ENCODE measurements at places on chromosomes 11 and 22.

DNA sequence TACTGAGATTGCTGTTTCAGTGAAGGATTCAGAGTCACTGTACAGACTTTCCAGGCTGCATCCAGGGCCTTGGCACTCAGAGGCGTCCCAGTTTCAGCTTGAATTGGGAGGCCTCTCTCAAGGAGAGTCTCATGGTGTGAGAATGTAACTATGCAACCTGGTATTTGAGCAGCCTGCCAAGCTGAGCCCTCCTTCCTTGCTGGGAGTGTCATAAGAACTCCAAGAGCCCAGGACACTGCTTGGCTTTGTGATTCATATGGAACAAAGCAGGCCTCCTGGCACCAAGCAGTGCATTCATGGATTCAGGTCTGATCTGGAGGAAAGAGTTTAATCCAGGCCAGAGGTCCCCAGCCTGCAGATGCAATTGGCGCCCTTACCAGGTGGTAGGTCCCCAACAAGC, 171.7 kb downstream of the DBX1 start:
- DNase-seq = no peak

DNA sequence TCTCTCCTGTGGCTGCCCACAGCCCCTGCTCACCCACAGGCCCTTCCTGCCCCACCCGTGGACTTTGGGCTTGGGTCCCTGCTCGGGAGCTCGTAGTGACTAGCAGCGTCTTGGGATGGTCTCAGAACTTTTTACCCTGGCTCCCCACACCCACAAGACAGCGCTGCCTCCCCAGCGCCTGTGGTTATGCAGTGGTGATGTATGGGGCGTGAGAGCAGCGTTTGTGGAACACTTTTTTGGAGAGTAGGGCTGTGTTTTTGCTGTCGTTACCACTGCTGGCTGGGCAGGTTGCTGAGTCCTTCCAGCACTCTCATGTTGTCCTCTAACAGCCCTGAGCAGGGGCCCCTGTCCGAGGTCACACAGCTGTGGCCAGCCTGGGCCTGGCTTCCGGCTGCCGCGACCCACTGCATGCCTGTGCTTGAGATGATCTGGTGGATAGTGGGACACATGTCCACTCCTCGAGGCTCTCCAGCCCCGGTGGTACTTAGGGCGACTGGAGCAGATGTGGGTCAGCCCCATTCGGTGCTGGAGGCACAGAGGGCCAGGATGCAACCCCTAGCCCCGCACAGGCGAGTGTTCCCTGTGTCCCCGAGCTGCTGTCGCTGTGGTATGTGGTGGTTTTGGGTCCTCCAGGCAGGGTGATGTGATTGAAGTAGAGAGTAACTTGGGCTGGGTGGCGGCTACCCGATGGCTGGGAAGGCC, 7.1 kb upstream of the GRAMD4 start:
- DNase-seq = no peak

GRCh38 chr11:64621283-64622019, 30.4 kb downstream of the SLC22A12 start:
- DNase-seq = no peak

DNA sequence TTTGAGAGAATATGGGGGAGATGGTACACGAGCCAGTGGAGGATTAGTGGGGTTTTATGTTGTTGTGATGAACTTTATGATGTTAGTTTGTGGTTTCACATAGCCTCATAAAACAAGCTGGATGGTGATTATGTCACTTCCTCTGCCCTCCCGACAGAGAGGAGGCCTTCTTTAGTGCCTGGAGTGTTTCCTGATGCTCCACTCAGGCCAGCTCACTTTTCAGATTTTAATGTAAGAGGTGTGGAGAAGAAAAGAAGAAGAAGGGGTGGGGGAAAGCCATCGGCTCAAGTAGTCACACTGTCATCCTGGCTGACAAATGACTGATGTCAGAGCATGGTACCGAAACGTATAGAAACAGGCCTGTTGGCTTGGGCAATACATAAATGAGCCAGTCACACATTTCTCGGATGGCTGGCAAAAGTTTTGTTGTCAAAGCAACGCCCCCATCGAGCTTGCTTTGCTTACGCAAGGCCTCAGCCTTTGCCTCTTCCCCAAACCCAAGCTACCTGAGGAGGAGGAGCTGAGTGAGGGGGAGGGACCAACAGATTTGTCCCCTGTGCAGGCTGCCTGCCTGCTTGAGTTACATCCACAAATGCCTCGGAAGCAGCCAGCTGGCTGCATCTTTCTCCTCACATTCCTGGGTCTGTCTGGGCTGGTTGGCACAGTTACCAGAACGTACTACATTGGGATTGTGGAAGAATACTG, at the start of gene HEPHL1:
TSS of gene HEPHL1 (plus strand) at position 578 of the 705 bp plus-strand sequence. CDS start at position 593, 15 bp downstream.
- DNase-seq = no peak

GRCh38 chr11:107565219-107565937, at the start of gene ALKBH8:
Gene ALKBH8, minus strand, starts transcription at chr11:107565735. Its CDS starts 4,842 bp downstream, at chr11:107560893.
- peak; percentile 71 for DNase-seq

- DNase-seq = peak; percentile 57
These were observed 60.5 kb downstream of the OSBP2 start for GRCh38 chr22:30754971-30755758.

DNA sequence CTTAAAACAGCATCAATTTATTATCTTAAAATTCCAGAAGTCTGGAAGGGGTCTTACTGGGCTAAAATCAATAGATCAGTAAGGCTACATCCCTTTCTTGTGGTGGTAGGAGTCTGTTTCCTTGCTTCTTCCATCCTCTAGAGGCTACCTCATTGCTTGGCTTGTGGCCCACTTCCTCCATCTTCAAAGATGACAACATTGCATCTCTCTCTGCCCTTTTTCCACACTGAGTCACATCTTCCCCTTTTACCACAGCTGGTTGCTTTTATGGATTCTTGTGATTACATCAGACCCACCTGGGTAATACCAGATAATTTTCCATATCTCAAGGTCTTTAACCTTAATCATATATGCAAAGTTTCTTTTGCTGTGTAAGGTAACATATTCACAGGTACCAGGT, 60.9 kb downstream of the GRIA4 start:
- DNase-seq = no peak

DNA sequence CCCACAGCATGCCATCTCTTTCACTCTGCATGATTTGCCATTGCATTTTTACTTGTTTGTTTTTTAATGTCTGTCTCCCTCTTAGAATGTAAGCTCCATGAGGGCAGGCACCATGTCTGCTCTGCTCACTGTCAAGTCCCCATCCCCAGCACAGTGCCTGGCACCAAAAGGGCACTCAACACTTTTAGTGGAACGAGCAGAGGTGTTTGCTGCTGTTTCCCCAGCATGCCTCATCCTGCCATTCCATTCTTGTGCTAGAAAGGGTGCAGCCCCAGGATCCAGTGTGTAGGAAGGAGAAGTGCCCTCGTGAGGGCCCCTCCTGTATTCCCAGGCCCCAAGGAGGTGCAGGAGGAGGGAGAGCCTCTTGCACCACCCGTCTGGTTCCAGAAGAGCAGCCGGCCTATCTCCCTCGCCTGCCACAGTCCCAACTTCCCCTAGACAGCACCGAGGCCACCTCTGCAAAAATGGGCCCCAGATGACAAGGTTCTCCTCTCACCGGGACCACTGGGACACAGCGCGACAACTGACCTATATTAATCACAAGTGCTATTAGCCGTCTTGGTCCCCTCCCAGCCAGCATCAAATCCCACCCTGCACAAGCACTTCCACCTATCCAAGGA, 33.3 kb upstream of the CACNG2 start:
- no peak for DNase-seq

DNA sequence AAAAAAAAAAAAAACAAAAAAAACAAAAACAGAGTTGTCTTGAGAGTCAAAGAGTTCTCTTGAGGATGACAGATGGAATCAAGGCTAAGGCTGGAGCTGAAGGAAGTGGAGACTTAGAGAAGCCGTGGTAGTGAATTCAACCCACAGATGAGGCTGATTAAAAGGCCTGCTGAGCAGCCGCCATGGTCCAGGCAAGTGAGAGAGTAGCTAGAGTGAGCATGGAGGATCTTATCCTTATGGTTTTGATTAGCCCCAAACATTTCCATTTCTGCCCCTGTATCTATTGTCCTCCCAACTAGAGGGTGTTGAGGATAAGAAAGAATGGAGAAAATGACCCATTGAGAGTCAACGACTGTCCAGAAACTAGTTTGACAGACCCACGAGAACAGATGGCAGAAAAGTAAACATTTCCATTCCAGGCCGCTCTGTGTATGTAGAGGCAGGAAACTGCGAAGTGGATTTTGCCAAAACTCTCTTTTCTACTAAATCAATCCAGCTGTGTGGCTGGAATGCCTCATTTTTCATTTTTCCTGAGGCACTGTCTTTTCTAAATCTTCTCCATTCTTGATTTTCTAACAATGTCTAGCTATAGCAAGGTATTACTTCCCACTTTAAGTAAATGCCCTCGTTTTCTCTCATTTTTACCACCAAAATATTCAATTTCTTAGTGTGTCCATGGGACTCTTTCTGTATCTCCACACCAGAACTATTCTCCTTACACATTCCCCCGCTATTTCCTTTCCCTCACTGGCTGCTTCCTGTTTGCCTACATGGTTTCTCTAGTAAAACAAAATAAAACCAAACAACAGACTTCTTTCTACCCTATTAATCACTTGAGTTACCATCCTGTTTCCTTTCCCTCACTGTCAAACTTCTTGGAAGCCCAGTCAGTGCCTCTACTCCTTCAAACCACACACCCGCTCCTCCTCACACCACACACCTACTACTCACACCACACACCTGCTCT, 5.4 kb upstream of the MMP8 start:
- no peak for DNase-seq

DNA sequence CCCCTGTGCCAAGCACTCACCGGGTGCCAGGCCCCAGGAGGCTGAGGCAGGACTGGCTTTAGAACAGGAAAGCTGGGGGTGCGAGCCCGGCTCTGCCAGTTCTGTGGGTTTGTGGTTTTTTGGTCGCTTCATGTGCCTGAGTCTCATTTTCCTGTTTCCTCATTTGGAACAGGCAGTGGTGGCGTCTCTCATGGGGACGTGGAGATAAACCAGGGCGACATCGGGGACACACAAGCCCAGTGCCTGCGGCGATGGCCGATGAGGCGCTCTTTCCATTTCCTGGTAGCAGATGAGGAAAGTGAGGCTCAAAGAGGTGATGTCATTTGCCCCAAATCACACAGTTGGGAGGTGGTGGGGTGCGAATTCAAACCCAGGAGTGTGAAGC, 20.8 kb upstream of the CHKA start:
- no peak for DNase-seq

GRCh38 chr11:117479372-117479771, 151.7 kb downstream of the CEP164 start:
- DNase-seq = no peak

DNA sequence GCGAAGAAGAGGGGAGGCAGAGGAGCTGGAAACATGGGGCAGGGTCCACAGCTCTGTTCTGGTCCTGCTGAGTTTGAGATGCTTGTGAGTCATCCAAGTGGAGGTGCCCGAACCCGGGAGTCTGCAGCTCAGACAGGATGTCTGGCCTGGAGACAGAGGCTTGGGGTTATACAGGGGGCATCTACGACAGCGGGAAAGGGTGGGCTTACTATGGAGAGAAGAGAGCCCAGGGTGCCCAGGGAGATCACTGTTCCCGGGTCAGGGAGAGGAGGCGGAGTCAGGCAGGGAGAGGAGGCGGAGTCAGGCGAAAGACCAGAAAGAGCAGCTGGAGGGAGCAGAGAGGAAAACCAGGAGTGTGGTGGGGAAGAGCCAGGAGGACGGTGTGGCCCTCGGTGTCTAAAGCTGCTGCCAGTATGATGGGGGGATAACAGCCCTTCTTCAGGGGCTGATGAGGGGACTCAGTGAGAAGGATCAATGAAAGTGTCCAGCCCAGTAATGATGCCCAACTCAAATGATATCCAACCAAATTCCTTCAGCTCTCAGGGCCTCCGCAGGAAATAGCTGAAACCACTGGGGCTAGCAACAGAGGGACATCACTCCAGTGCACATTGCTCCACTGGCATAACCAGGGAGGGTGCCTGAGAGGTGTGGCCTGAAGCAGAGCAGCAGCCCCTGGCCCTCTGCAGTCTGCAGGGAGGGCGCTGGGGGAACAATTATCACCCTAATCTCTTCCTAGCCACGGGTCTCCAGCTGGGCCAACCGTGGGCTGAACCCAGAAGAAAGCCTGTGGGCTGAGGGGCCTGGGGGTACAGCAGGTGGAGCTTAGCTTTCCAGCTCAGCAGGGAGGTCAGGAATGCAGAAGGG, 2.6 kb upstream of the LTBP3 start:
- no peak for DNase-seq

DNA sequence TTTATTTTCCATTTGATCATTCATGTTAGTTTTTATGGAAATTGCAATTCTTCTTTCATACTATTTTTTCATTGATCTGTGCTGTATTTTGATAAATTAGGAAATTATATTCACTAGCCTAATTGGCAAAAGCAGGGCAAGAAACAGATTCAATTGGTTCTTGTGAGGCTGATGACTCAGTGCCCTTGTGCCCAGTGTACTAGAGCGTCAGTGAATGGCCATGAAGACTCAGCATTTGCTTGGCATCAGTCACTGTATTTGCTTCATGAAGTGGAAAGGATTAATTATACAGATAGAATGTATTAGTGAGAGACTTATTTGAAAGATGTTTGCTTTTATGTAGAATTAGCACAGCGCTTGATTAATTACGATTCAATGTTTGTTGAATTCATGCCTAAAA, 31.8 kb downstream of the MRGPRX1 start:
- no peak for DNase-seq

- no peak for DNase-seq
These were observed 62.4 kb downstream of the BRD1 start for GRCh38 chr22:49765091-49765771.

- DNase-seq = no peak
These were observed 890.5 kb upstream of the ANO3 start for GRCh38 chr11:25441421-25441820.

- no peak for DNase-seq
These were observed 23.2 kb downstream of the TPCN2 start for GRCh38 chr11:69071956-69072355.

DNA sequence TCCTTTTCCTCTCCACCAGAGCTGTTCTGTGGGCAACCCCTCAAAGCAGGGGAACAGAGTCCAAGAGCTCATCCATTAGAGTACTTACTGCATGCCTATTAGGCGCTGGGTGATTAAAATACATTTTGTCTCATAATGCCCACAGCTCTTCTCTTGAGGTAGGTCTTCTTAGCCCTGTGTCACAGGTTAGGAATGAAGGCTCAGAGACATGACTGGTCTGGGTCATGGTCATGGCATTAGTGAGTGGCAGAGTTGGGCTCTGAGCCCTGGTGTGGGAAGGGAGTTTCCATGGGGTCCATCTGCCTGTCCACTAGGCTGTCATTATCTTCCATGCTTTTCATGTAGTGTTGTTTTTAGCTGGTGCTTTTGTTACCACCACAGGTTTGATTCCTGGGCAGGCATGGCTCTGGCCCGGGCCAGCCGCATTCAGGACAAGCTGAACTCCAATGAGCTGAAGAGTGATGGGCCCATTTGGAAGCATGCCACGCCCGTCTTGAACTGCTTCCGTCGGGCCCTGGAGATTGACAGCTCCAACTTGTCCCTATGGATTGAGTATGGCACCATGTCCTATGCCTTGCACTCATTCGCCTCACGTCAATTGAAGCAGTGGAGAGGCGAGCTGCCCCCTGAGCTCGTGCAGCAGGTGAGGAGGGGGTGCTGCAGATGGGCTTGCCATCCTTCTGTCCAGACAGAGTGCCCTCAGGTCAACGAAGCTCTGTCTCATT, 76.1 kb downstream of the CABIN1 start:
- DNase-seq = no peak

- DNase-seq = no peak
These were observed 6.5 kb upstream of the USP28 start for GRCh38 chr11:113881856-113882255.

- DNase-seq = no peak
These were observed 607.1 kb downstream of the TBC1D22A start for GRCh38 chr22:47369431-47370015.

Measured in endothelial cell (in vitro differentiated cells).